ENCODE measurements at places on chromosomes 2 and 18. TPM values are rescaled to one million over a fixed set of nuclear protein-coding genes. Genes with fewer than 3 reads are reported as not detected.
A peak's percentile ranks its signal among the peaks of the same experiment; 100 is the strongest.

Gene FAM110C
- total RNA-seq: 0.09 TPM

- peak; percentile 7 for DNase-seq
Measured at GRCh38 chr2:238061315-238062202, 758 bp downstream of the SCLY start.

GRCh38 chr2:134405611-134406081, 151.8 kb downstream of the MGAT5 start:
- DNase-seq: no peak

GRCh38 chr2:149082735-149083134, 44.2 kb downstream of the LYPD6B start:
- no peak for DNase-seq

DNA sequence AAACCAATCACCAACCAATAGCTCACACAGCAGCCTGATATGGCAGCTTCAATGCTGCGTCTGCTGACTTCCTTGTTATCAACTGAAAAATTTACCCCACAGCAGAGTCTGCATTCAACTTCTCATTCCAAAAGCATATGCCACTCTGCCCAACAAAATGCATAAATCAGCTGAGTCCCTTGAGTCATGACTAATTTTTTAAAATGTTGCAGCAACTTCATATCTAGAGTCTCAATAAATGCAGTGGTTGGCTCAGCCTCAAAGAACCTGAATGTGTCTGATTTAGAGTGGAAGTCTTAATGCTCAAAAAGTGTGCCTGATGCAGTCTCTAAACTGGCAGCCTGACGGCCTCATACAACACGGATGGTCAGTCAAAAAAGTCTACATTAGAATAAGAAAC, 46.5 kb downstream of the FARSB start:
- DNase-seq: no peak

Gene CTAGE1
- not detected for total RNA-seq

Gene DAPL1
- not detected for total RNA-seq

- no peak for DNase-seq
Measured at GRCh38 chr18:50454387-50454988, 79.6 kb downstream of the SKA1 start.

GRCh38 chr2:203016716-203017115, 2.0 kb downstream of the NBEAL1 start:
- no peak for DNase-seq

Measured in neural crest cell (in vitro differentiated cells).